HTR-8/SVneo (cell line): ENCODE measurements at places on chromosomes 2 and 18.

DNA sequence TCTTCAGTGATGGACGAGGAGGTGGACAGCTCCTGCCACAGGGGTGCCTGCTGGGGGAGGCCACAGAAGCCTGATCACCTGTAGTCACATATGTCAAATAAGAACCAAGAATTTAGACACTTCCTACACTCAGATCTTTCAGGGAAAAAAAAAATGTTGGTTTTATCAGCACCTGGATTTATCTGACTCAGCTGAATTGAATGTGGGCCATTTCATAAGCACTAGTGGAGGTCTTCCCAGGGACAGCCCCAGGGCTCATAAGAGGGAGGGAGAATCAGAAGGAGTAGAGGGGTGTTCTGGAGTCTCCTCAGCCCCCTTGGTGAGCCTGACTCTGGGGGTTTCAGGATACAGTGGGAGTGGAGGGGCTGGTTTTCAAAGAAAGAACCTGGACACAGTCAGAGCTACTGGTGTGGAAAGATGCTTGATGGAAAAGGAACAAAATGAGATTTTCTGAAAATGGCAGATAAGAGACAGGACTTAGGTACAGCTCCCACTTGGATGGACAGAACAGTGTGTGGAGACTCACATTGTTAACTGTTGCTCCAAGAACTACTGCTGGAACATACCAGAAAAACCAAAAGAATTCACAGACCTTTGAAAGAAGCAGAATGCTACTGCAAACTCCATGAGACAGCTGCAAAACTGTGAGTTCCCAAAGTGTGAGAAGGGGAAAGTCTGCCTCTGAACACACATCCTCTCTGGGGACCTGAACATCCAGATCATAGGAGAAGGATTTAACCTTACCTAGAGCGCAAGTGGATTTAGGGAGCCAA, 45.4 kb downstream of the LCT start:
- peak; percentile 35 for DNase-seq

DNA sequence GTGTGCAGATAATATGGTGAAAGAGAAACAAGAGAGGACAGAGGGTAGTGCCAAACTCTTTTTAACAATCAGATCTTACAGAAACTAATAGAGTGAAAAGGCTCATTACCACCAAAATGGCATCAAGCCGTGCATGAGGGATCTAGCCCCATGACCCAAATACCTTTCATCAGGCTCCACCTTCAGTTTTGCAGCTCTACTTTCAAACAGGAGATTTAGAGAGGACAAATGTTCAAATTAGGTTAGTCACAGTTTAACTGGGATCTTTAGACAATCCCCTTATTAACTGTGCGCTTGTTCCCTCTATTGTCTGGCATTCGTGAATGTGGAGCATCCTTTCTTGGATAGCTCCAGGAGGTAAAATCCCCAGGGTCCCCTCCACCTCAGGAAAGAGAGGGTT, 1209.3 kb upstream of the CHAC2 start:
- DNase-seq: no peak

- DNase-seq: no peak
Observed at GRCh38 chr2:133574620-133575019, 6.4 kb upstream of the NCKAP5 start.

- no peak for DNase-seq
Observed at GRCh38 chr18:61591253-61591652, 258.0 kb downstream of the CDH20 start.

GRCh38 chr2:120794716-120795115, 59.0 kb downstream of the GLI2 start:
- DNase-seq: no peak

DNA sequence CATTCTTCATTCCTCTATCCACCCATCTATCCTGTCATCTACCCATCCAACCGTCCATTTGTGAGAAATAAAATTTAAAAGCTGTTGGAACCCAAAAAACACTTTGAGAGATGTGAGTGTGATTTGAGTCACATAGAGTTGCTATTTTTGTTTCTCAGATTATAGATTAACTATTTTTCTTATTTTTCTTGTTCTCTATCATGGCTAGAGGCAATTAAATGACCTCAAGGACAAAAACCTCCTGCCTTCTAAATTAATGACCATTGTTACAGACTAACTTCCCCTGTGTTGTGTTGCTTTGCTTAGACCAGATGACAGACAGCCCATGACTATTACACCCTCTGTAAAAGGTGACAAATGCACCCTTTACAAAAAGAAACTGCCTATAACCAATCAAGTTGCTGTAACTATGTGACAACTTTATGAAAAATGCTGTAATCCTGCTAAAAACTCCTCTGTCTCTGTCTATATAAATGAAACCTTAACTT, 207.9 kb upstream of the CXCR4 start:
- DNase-seq: no peak

GRCh38 chr18:47342566-47342965, 91.1 kb upstream of the SKOR2 start:
- no peak for DNase-seq

GRCh38 chr2:220162320-220162719, 534.9 kb downstream of the SLC4A3 start:
- no peak for DNase-seq

DNA sequence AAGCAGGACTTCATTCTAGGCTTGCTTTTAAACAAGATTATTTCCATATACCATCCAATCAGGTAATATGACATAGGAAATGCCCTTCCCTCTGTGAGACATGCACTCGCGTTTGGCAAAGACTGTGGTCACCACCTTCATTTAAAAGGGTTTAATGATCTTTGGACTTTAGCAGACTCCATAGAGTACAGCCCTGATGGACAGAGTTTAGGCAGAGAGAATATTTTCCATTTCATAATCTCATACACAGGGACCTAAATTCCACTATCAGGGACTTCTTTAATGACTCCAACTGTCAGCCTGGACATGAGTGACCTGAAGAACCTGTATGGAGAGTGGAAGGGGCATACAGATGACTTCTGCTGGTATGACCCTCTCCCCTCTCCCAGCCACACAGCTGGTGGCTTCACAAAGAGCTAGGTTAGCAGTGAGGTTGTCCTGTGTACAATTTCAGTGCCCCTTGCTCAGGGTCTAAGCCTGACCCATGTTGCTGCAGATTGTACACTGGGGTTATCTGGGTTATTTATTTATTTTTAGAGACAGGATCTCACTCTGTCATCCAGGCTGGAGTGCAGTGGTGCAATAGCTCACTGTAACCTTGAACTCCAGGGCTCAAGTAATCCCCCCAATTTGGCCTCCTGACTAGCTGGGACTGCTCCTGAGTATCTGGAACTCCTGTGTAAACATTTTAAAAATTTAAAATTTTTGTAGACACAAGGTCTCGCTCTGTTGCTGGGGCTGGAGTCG, 59.2 kb downstream of the PTPRM start:
- no peak for DNase-seq

DNA sequence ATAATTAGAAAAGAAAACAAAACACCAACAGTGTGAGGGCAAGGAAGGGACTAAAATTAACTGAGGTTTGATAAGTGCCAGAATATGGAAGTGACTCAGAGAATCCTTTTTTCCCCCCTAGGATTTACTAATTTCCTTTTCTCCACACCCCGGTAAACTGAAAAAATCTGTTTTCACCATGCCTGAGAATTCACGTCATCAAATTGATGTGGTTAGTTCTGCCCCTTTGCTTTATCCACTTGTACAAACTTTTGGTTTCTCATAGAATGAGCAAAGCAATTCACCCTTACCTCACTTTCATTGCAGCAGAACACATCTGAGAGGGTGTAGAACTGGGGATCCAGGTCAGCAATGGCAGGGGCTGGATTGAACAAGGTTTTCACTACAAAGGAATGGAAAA, 57.8 kb downstream of the RBKS start:
- no peak for DNase-seq

DNA sequence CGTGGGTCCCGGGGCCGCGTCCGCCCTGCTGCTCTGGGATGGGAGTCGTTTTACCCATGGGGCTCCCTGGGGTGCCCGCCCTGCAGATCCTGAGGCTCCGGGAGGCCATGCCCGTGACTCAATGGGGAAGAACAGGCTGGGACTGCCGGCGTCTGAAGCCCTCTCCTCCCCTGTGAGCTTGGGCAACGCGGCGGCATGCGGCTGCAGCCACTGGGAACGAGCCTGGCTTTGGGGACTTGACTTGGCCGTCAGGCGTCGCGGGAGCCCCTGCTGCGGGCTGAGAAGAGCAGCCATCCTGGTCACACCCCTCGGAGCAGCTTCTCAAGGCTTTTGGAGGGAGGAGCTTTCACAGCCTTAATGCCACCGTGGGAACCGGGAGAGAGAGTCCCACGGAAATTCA, 126.9 kb upstream of the CTDP1 start:
- DNase-seq: no peak

DNA sequence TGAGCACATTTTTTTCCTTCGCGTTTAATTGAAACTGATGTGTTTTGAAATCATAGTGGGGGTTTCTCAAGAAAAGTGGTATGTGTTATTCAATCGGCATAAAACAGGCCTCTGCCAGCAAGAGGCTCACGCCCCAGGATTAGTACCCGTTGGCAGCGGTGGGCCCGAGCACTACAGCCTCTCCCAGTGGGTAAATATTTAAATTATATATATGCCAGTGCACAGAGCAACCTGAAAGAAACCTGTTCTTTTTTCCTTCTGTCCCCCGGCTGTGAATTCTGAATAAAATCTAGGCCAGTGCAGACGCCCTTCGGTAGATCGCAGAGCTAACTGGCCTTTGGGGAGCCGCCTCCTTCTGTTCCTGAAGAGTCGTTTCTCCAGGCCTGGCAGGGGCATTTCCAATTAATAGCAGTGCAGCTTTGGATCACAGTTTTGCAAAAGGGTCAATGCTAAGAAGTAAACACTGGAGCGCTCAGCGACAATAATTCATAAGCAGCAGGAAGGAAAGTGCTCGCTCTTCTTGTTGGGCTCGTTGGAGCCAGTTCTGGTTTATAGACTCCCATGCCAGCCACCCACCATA, 202.8 kb upstream of the SALL3 start:
- no peak for DNase-seq

DNA sequence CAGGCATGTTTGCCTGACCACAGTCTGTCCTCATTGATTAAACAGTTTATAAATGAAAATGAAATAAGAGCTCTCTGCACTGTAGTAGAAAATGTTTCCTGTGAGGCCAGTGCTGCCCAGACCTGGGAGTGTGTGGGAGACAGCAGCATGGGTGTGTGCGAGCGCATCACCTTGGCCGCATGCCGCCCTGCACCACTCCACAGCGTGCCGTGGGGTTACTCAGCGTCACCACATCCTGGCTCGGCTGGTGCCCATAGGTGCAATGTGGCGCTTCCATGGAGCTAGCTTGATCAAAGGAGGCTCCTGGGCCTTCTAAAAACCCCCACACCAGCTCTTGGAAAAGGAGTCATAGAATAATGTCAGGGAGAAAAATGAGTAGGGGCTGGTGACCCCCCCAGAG, 76.0 kb upstream of the EPC2 start:
- DNase-seq: no peak

DNA sequence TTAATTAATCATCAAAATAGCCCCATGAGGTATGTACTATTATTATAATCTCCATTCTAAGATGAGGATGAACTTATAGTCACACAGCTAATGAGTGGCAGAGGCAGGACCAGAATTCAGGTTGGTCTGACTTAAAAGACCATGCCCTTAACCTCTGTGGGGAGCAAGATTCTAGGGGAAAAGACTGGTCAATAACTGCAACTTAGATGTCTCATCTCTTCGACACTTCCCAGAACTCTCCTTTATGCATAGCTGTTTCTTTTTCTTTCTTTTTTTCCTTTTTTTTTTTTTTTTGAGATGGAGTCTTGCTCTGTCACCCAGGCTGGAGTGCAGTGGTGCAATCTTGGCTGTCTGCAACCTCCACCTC, 66.3 kb upstream of the RTN4 start:
- no peak for DNase-seq

GRCh38 chr2:240935103-240935876, 29.2 kb downstream of the CROCC2 start:
- no peak for DNase-seq

- no peak for DNase-seq
Observed at GRCh38 chr2:136131961-136132824, 14.2 kb upstream of the CXCR4 start.

GRCh38 chr18:31399306-31400032, 22.9 kb downstream of the DSG4 start:
- DNase-seq: no peak
